ENCODE measurements at places on chromosomes 6 and 20. TPM values are rescaled to one million over a fixed set of nuclear protein-coding genes. Genes with fewer than 3 reads are reported as not detected.

Gene RPP21
- 20.8 TPM for total RNA-seq

Gene TREM1
- total RNA-seq, result 11.7 TPM

Gene PLCB4
- total RNA-seq, result 15.3 TPM

Gene MCHR2
- not detected for total RNA-seq

Gene RIPOR3
- total RNA-seq, result 8.4 TPM

Gene DDRGK1
- 90.9 TPM for total RNA-seq

GRCh38 chr20:10550204-10551118 lies 115.4 kb downstream of the SLX4IP start:
- H3K27ac ChIP-seq, result peak overlapping the region; percentile 8
- H3K27me3 ChIP-seq, result no peaks in the 10 kb centered on the region
- no peaks in the 10 kb centered on the region for H3K36me3 ChIP-seq
- no peak overlapping the region for H3K4me3 ChIP-seq

- DNase-seq, result no peak
- no peak overlapping the region for H3K27ac ChIP-seq
- no peaks in the 10 kb centered on the region for H3K27me3 ChIP-seq
- no peaks in the 10 kb centered on the region for H3K36me3 ChIP-seq
- no peaks in the 10 kb centered on the region for H3K4me1 ChIP-seq
- no peak overlapping the region for H3K4me3 ChIP-seq
Observed at GRCh38 chr6:111242452-111242851, 155.1 kb downstream of the SLC16A10 start.

DNA sequence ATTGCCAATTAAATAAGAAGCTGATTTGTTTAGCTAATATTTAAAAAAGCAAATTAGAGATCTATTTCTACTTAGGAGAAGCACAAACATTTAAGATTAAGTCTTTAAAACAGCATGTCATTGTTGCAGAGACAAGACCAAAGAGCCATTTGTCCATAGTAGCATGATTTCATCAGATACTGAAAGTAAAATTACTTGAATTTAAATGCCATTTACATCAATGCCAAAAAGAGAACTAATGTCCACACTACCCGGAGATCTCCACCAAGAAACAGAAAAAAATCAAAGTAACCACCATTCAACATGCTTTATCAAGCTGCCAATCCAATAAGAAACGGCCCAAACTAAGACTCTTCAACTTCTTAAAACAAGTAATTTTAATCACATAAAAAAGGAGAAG lies 15.7 kb downstream of the AURKA start:
- DNase-seq, result no peak
- H3K27me3 ChIP-seq, result no peaks in the 10 kb centered on the region
- H3K36me3 ChIP-seq, result no peaks in the 10 kb centered on the region
- peaks cover 8% of the 10 kb centered on the region for H3K4me1 ChIP-seq
- no peak overlapping the region for H3K27ac ChIP-seq
- H3K4me3 ChIP-seq, result no peak overlapping the region

- H3K27me3 ChIP-seq, result no peaks in the 10 kb centered on the region
- H3K36me3 ChIP-seq, result no peaks in the 10 kb centered on the region
- DNase-seq, result no peak
- peaks cover 13% of the 10 kb centered on the region for H3K4me1 ChIP-seq
- H3K27ac ChIP-seq, result no peak overlapping the region
Observed at GRCh38 chr6:13427801-13428582, 59.4 kb downstream of the GFOD1 start.

DNA sequence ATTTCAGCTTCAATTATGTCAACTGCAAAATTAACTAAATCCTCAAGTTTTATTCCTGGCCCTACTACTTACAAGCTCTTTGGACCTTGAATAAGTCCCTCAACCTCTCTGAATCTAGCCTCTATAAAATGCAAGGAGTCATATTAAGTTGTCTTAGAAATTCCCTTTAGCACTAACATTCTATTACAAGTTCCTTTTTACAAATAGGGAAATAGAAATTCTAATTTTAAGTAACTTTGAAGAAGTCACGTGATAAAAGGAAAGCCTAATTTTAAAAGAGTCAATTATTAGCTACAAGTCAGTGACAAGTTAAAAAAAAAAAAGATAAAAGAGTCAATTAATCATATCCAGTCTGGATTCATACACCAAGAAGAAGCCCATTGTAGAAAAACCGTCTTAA lies 24.6 kb upstream of the GTF3C6 start:
- no peak for DNase-seq
- H3K27me3 ChIP-seq, result no peaks in the 10 kb centered on the region
- H3K36me3 ChIP-seq, result no peaks in the 10 kb centered on the region
- no peaks in the 10 kb centered on the region for H3K4me1 ChIP-seq
- H3K4me3 ChIP-seq, result no peak overlapping the region
- no peak overlapping the region for H3K27ac ChIP-seq

Measured in thoracic aorta (tissue), 2 donors.